ENCODE measurements at places on chromosomes 5 and 9.

DNA sequence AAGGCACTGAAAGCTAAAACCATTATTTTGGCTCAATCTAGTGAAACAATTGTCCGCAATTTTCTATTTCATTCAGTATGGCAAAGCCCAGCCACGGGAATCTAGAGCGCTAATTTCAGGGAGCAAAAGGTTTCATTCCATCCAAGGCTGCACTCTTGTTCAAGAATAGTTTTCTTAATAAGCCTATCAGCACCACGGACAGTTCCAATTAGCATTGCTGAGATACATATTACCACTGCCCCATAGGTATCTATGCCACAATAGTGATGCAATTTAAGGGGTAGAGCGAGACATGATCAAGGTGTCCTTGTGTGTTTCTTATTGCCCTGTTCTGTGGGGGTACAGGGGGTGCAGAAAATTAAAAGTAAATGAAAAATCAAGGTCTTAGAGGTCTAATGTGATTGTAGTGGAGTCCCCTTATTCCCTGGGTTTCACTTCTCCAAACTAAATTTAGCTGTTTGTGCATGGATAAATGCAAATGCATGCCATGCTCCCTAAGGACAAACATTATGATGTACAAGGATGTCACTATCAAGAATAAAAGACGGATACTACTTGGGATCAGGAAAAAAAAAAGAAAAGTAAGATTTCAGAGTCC, 45.5 kb downstream of the SPOCK1 start:
- no peak for DNase-seq

GRCh38 chr9:99731950-99732349, 89.7 kb upstream of the NR4A3 start:
- no peak for DNase-seq

DNA sequence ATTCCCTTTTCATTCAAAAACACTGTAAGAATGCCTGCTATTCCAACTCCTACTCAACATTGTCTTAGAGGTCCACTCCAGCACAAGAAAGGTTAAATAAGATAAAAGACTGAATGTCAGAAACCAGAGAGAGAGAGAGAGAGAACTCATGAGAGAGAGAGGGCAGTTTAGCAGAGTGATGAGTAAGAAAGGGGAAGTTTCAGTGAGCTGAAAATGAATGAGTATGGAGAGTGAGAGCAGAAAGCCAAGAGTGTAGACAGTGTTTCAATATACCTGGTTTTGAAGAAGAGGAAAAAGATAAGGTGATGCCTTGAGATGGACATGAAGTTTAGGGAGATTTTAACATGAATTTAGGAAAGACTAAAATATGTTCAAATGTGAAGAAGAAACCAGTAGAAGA, 528.0 kb upstream of the SEMA6A start:
- no peak for DNase-seq

GRCh38 chr5:16933337-16933736, 2.8 kb downstream of the MYO10 start:
- no peak for DNase-seq

DNA sequence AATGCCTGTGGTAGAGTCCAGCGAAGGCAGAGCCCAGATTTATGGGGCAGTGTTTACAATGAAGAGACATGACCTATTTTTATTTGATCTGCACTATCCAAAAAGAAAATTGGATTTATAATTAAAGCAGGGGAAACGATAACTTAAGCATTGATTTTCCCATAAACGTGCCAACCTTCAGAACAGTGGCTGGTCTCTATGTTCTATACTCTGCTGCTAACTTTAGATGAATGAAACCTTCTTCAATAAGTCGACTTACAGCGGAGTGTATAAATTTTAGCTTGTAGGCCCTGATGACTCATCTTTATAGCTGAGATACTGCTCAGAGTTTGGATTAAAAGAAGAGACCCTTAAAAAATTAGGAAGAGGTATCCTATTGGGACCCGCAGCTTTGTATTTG, 452.6 kb downstream of the TLR4 start:
- no peak for DNase-seq

- DNase-seq: no peak
These were observed 112.5 kb downstream of the PRR16 start for GRCh38 chr5:120576588-120576987.

DNA sequence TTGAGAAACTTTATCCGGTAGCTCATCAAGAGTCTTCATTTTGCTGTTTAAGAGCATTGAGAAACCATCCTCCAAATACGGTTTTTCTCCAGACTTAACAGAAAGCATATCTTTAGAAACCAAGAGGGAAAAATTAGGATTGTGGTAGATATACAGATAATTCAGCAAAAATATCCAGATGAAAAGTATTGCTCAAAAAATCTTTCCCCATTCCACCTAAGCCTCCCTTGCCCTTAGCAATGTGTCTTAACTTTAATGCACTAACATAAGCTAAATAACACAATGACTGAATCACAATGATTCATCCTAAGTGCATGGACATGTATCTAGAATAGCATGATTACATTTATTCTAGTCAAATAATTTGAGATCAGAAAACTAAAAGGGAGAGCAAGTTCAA, 130.3 kb upstream of the TARS1 start:
- no peak for DNase-seq

- no peak for DNase-seq
These were observed 258.4 kb upstream of the TAS2R1 start for GRCh38 chr5:9888501-9888901.

GRCh38 chr5:113271015-113271414, 163.8 kb downstream of the TSSK1B start:
- no peak for DNase-seq

DNA sequence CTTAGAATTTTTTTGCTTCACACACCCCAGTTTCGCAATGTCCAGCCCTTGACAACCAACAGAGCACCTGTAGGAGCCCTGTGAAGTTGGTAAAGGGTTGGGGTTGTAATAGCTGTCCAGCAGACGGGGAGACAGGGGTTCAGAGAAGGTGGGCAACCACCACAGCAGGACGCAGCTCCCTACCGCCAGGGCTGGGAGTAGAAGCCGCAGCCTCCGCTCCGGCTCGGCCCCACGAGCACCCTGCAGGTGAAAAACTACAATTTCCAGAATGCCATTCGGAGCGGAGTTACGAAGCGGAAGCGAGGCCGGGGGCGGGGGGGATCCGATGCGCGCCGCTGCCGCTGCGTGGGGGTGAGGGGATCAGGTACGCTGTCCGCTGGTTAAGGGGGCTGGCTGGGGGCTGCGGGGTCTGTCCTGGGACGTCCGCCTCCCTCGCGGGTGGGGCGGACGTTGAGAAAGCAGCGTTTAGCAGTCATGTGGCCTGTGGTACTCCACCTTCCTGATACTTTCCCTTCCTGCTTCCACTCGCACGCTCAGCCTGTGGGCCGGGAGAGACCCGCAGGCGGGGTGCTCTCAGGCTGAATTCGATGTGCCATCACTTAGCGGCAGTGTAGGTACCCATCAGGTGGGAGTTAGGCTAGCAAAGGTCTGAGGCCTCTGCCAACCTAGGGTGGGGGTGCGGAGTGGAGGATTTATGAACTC, at the start of gene TRMT10B:
Gene TRMT10B, plus strand, starts transcription at position 317 of the 702 bp plus-strand sequence. CDS start 8,127 bp downstream, outside the sequence.
- DNase-seq: peak; percentile 62

- no peak for DNase-seq
These were observed 135.8 kb downstream of the TRIM36 start for GRCh38 chr5:115033861-115034260.

DNA sequence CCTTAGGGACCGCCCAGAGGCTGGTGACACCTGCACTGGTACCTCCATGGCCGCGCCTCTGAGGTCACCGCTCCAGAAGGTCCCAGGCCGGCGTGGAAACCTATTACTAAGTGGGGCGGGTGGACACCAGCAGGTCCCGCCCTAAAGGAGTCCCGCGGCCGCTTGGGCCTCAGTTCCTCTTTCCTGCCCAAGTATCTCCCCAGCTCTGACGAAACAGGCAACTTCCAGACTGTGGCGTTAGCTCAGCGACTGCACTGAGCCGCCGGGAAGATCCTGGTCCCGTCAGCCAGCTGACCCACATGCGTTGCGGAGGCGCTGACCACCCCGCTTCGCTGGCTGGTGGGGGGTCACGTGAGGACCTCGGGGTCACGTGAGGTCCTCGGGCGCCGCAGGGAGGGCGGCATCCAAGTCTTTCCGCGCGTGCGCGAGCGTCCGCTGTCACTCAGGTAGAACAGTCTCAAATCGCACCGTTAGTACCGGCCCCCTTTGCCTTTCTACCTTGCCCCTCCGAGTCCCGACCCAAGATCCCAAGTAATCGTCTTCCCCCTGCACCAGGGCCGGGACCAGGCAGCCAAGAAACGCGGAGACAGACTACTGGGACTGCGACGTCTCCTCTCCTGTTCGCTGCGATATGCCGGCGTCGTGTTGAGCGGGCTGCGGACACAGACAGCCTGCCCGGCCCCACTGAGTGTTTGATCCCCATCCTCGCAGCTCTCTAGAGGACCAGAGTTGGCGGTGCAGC, 53.7 kb upstream of the KDM4C start:
- peak; percentile 84 for DNase-seq

- no peak for DNase-seq
These were observed 507 bp downstream of the CTNND2 start for GRCh38 chr5:11903614-11904264.

DNA sequence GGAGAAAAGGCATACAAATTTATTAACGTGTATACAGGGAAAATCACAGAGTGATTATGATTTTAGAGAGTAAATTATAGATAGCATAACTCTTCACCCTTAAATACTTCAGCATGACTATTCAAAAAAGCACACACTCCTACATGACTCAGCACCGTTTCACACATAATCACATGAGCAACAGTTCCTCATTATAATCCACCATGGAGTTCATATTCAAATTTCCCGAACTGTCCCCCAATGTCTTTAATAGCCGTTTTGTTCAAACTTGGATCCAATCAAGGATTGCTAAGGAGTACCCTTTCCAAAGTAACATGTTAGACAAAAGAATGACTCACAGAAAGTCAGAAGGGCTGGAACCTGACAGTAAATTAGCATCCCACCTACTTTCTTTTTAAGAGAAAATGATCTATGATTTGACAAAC, 32.1 kb downstream of the RAPGEF1 start:
- no peak for DNase-seq

GRCh38 chr9:124906966-124907365, 33.9 kb downstream of the GOLGA1 start:
- no peak for DNase-seq

DNA sequence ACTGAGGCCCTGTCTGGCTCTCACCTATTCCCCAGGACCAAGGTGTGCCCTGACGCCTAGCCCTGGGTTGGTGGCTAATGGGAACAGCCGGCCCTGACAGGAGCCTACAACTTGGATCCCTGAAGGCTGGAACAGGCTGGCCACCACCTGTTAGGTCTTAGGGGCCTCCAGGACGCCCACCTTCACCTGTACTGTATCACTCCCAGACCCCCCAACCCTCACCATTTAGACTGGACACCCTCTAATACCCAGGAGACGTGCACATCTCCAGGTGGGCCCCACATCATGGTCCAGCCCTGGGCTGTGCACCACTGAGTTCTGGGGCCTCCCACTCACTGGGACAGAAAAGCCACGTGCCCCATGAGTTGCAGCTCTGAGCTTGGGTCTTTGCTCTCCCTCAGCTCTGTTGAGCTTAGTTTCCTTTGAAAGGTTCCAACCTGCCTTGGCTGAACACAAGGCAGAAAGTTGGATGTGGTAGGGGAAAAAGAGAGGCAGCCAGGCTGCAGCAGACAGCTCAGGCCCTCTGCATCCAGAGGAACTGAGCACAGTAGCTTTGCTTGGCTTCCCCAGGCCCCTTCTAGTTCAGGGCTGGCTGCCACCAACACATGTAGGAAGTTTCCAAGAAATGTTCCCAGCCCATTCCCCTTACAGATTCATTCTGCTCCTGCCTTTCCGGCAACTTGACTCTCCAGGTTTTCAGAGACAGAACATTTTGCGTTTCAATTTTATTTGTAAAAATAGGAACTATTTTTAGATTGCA, 116.8 kb upstream of the TBC1D2 start:
- no peak for DNase-seq

GRCh38 chr9:122904466-122904822, 715 bp downstream of the RC3H2 start:
- DNase-seq: peak; percentile 16

- no peak for DNase-seq
These were observed 173.3 kb downstream of the PALM2AKAP2 start for GRCh38 chr9:109953300-109953699.

- no peak for DNase-seq
These were observed 499.2 kb upstream of the COX7C start for GRCh38 chr5:86118542-86118941.

DNA sequence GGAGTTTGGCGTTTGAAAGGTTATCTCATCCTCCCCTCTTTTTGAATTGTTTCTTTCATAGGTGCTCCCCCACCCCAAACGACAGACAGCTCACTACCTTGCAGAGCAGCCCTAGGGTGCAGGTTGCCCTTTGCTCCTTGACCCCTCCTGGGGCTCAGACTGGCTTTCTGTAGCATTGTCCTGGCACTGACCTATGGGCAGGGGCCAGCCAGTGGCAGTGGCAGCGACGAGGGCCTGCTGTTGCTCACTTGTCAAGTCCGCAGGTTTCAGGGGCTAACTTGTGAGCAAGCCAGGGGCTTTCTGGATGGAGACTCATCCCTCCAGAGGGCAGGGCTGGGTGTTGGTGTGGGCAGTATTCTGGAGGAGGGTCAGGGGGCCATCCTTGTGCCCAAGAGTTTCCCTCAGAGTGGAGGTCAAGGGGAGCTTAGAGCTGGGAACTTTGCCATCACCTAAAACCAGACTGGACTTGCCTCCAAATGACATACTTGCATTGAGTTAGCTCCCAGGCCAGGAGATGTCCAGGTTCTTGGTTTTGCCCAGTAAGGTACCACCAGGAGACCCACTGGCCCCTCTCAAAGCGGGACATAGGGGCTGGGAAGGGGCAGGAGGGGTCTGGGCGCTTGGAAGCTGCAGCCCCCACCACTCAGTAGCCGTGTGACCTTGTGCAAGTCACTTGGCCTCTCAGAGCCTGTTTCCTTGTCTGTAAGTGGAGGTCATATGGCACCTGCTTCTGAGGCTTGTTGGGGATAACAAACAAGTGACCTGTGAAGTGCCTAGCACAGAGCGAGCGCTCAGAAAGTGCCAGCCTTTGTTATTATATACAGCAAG, 53.5 kb upstream of the CDKN2AIPNL start:
- DNase-seq: peak; percentile 2

GRCh38 chr9:36485647-36486328, 85.7 kb upstream of the RNF38 start:
- no peak for DNase-seq

DNA sequence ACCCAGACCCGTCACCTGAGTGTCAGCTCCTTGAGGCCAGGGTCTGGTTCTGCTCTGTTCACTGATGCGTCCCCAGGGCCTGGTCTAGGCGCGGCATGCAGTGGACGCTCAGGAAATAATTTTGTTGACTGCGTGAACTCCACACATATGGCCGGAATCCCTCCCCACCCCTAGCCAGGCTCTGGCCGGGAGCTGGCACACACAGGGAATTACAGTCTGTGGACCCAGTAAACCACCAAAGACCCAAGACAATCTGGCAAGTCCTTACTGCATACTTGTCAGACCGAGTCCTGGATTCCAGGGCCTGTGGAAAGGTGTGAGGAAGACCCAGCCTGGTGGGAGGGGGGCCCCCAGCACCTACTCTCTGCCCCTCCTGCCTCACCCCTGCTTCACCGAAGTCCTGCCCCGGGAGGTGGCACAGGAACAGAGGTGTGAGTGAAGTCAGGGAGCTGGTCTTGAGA, 113.0 kb upstream of the IER5L start:
- DNase-seq: no peak

- no peak for DNase-seq
These were observed 53.7 kb downstream of the RICTOR start for GRCh38 chr5:39020458-39020857.

GRCh38 chr5:172935096-172935495, 24.1 kb upstream of the RPL26L1 start:
- no peak for DNase-seq

Measured in central memory CD4-positive, alpha-beta T cell (primary cell).